ENCODE measurements at places on chromosomes 13 and 19.

DNA sequence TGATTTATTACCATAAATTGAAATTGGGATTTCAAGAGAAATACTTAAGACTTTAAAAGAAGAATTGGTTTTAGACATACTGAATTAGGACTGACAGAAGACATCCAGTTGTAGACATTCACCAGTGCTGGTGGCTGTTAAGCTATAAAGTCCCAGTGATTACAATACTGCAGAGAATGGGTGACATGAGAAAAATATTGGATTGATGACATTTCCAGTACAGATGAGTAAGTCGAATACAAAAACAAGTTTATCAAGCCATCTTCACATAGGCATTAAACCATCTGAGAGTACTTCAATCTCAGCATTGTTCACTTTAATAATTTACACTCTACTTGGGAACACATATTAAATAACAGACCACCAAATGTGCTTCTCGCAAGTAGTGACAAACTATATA lies 66.8 kb downstream of the TBC1D4 start:
- H3K4me3 ChIP-seq = no peak overlapping the region
- no peaks in the 10 kb centered on the region for H3K36me3 ChIP-seq
- H3K4me1 ChIP-seq = no peaks in the 10 kb centered on the region
- H3K27me3 ChIP-seq = no peaks in the 10 kb centered on the region
- DNase-seq = no peak

DNA sequence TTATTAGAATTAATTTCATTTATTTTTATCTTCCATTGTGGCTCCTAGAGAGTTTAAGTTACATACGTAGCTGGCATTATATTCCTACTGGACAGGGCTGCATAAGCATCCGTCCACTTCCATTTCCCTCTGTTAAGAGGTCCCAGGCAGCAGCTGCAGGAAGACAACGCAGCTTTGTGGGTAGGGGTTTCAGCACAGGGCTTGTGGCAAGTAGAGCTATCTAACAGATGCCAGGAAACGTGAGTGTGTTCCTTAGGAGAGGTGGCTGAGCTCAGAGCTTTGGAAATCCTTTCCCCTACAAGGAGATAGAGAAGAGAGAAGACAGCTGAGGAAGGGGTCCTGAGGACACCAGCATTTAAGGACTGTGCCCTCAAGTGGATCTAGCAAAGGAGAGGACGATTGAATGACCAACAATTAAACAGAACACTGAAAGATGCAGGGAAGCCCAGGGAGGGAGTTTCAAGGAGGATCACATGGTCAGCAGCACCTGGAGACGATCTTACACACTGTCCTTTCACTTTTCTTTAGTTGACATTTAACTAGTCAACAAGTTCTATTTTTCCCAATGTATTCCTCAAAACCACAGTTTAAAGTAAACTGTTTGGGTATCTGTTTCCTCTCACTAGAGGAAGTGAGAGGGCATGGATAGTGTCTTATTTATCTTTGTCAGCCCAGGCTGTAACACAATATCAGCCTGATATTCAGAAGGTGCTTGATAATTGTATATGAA lies 2.3 kb upstream of the N4BP2L1 start:
- no peak overlapping the region for H3K4me3 ChIP-seq
- no peaks in the 10 kb centered on the region for H3K36me3 ChIP-seq
- H3K27ac ChIP-seq = no peak overlapping the region
- DNase-seq = no peak

GRCh38 chr19:3784607-3785450 lies 1.4 kb downstream of the MATK start:
- no peaks in the 10 kb centered on the region for H3K36me3 ChIP-seq
- peak; percentile 37 for DNase-seq
- H3K4me1 ChIP-seq = peaks cover 11% of the 10 kb centered on the region
- no peak overlapping the region for H3K27ac ChIP-seq
- peak overlapping the region; percentile 60 for H3K4me3 ChIP-seq

- H3K4me3 ChIP-seq = no peak overlapping the region
- H3K27ac ChIP-seq = no peak overlapping the region
- peaks cover 7% of the 10 kb centered on the region for H3K4me1 ChIP-seq
- DNase-seq = no peak
- H3K36me3 ChIP-seq = no peaks in the 10 kb centered on the region
These were observed 1.6 kb upstream of the KLK10 start for GRCh38 chr19:51020988-51021651.

DNA sequence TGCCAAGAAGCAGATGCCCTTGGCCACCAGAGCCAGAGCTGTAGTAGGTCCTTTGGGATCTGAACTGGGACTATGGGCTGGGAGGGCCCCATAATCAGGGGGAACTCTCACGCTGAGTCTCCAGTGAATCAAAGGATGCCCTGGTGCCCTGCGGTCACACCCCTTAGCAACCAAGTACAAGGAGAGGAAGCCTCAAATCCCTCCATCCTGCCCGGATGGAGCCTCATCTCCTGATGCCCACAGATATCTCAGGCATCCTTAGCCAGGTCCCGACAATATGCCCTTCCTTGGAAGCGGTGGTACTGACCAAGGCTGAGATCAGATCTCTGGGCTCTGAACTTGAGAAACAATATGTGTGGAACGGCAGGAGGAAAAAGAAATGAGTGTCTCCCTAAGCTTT lies 1.7 kb downstream of the PLEKHA4 start:
- peaks cover under 1% of the 10 kb centered on the region for H3K4me1 ChIP-seq
- no peaks in the 10 kb centered on the region for H3K36me3 ChIP-seq
- no peak overlapping the region for H3K4me3 ChIP-seq
- H3K27me3 ChIP-seq = no peaks in the 10 kb centered on the region
- no peak overlapping the region for H3K27ac ChIP-seq

DNA sequence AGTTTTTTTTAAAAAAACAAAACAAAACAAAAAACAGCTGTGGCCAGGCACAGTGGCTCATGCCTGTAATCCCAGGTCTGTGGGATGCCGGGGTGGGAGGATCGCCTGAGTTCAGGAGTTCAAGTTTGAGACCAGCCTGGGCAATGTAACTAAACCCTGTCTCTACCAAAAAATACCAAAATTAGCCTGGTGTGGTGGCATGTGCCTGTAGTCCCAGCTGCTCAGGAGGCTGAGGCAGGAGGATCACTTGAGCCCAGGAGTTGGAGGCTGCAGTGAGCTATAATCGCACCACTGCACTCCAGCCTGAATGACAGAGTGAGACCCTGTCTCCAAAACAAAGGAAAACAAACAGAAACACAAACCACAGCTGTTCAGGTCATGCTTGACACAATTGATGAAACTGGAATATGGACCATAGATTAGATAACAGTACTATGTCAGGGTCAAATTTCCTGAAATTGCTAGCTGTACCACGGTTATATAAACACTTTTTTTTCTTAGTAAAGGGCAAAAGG lies 6.9 kb upstream of the ANGPTL4 start:
- no peak overlapping the region for H3K4me3 ChIP-seq
- H3K27ac ChIP-seq = no peak overlapping the region
- peaks cover 4% of the 10 kb centered on the region for H3K27me3 ChIP-seq
- no peaks in the 10 kb centered on the region for H3K4me1 ChIP-seq
- no peak for DNase-seq

DNA sequence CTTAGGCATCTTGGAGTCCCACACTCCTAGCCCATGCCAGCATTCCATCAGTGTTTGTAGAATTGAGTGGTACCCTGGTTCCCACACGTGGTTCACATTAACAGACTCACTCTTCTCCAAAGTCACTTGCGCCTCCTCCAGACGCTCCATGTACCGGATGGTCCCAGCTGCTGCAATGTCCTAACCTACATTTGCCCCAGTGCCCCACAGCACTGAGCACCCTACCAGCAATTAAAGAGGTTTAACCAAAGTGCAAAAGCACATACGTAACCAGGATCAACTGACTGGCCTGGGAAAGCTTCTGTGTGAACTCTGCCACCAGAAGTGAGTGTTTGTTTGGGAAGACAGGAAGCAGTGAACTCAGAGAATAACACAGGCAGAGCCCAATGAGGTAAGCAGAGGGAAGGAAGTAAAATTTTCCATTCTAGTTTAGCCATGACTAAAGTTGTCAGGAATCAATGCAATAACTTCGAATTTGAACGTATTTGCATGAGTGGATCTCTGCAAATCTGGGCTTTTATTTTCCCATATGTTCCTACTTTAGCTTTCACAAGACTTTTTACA lies 7.3 kb upstream of the MEDAG start:
- H3K36me3 ChIP-seq = no peaks in the 10 kb centered on the region
- no peaks in the 10 kb centered on the region for H3K4me1 ChIP-seq
- no peak for DNase-seq
- no peaks in the 10 kb centered on the region for H3K27me3 ChIP-seq
- no peak overlapping the region for H3K4me3 ChIP-seq

DNA sequence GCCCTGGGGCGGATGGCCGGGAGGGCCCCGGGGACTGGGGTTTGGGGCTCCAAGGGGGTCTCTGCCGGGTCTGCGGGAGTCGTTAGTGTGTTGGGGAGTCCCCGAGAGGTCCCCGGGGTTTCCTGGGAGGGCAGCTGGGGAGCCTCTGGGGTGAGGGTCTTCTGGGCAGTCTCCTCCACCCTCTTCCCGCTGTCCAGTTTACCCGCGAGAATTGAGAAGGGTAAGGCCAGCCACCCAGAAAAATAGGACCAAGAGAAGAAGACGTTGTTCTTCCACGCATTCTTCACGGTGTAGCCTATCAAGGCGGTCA lies 1.0 kb upstream of the ETFB start:
- H3K4me3 ChIP-seq = peak overlapping the region; percentile 77
- peaks cover 5% of the 10 kb centered on the region for H3K4me1 ChIP-seq
- H3K27me3 ChIP-seq = no peaks in the 10 kb centered on the region
- DNase-seq = no peak
- H3K27ac ChIP-seq = peak overlapping the region; percentile 80
- no peaks in the 10 kb centered on the region for H3K36me3 ChIP-seq

GRCh38 chr13:47929156-47929555 lies 71.9 kb downstream of the SUCLA2 start:
- no peak overlapping the region for H3K27ac ChIP-seq
- no peaks in the 10 kb centered on the region for H3K4me1 ChIP-seq
- DNase-seq = no peak
- no peaks in the 10 kb centered on the region for H3K27me3 ChIP-seq
- H3K36me3 ChIP-seq = no peaks in the 10 kb centered on the region

GRCh38 chr19:38799104-38799503 lies 10.1 kb downstream of the LGALS7B start:
- H3K27me3 ChIP-seq = no peaks in the 10 kb centered on the region
- H3K27ac ChIP-seq = no peak overlapping the region
- H3K36me3 ChIP-seq = no peaks in the 10 kb centered on the region
- H3K4me3 ChIP-seq = no peak overlapping the region

- H3K4me1 ChIP-seq = peaks cover 36% of the 10 kb centered on the region
- DNase-seq = no peak
- no peaks in the 10 kb centered on the region for H3K27me3 ChIP-seq
- H3K27ac ChIP-seq = peak overlapping the region; percentile 48
- no peaks in the 10 kb centered on the region for H3K36me3 ChIP-seq
- H3K4me3 ChIP-seq = peak overlapping the region; percentile 21
These were observed 3.3 kb downstream of the ATP5F1D start for GRCh38 chr19:1244693-1245451.

GRCh38 chr13:64158908-64159307 lies 2743.3 kb upstream of the PCDH20 start:
- H3K27me3 ChIP-seq = no peaks in the 10 kb centered on the region
- no peak overlapping the region for H3K27ac ChIP-seq
- no peaks in the 10 kb centered on the region for H3K36me3 ChIP-seq
- H3K4me3 ChIP-seq = no peak overlapping the region

- H3K4me3 ChIP-seq = no peak overlapping the region
- H3K27me3 ChIP-seq = no peaks in the 10 kb centered on the region
- no peaks in the 10 kb centered on the region for H3K4me1 ChIP-seq
- H3K27ac ChIP-seq = no peak overlapping the region
- no peaks in the 10 kb centered on the region for H3K36me3 ChIP-seq
These were observed 41.1 kb upstream of the CCNE1 start for GRCh38 chr19:29770648-29771047.

DNA sequence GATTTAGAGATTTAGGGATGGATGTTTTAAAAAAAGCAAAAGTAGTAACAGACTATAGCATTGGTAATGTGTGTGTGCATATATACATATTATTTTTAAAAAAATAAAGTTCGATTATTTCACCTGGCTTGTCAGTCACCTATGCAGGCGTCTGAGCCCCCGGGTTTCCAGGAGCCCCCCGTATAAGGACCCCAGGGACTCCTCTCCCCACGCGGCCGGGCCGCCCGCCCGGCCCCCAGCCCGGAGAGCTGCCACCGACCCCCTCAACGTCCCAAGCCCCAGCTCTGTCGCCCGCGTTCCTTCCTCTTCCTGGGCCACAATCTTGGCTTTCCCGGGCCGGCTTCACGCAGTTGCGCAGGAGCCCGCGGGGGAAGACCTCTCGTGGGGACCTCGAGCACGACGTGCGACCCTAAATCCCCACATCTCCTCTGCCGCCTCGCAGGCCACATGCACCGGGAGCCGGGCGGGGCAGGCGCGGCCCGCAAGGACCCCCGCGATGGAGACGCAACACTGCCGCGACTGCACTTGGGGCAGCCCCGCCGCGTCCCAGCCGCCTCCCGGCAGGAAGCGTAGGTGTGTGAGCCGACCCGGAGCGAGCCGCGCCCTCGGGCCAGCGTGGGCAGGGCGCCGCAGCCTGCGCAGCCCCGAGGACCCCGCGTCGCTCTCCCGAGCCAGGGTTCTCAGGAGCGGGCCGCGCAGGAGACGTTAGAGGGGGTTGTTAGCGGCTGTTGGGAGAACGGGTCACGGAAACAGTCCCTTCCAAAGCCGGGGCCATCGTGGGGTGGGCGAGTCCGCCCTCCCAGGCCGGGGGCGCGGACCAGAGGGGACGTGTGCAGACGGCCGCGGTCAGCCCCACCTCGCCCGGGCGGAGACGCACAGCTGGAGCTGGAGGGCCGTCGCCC lies 840 bp upstream of the CCNA1 start:
- peaks cover 25% of the 10 kb centered on the region for H3K4me1 ChIP-seq
- peaks cover 31% of the 10 kb centered on the region for H3K27me3 ChIP-seq
- H3K36me3 ChIP-seq = no peaks in the 10 kb centered on the region
- H3K27ac ChIP-seq = no peak overlapping the region

- no peaks in the 10 kb centered on the region for H3K27me3 ChIP-seq
- no peak for DNase-seq
- no peak overlapping the region for H3K27ac ChIP-seq
These were observed 391 bp downstream of the KLF1 start for GRCh38 chr19:12886651-12886968.

DNA sequence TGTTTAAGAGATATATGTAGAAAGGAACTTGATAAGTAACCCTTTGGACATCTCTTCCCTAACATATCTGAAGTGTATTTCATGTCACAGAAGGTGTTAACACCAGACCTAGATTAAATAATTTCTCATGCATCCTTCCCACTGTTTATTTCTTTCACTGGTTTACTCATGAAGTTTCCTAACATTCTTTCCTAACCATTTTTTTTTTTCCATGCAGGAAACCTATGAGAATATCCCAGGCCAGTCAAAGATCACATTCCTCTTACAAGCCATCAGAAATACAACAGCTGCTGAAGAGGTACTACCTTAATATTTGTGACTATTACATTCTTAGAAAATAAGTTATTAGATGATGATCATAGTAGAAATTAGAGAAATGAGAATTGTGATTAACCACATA lies 28.8 kb downstream of the IPO5 start:
- H3K4me3 ChIP-seq = no peak overlapping the region
- peaks cover 14% of the 10 kb centered on the region for H3K36me3 ChIP-seq
- peaks cover 12% of the 10 kb centered on the region for H3K4me1 ChIP-seq
- DNase-seq = no peak
- H3K27me3 ChIP-seq = no peaks in the 10 kb centered on the region
- no peak overlapping the region for H3K27ac ChIP-seq
